IPS DF 6.9 (cell line): ENCODE measurements at places on chromosomes 13 and 19.

GRCh38 chr19:40389404-40390083, 437 bp downstream of the HIPK4 start:
- no peak for DNase-seq

GRCh38 chr19:51227326-51227725, 2.4 kb downstream of the CD33 start:
- no peak for DNase-seq

DNA sequence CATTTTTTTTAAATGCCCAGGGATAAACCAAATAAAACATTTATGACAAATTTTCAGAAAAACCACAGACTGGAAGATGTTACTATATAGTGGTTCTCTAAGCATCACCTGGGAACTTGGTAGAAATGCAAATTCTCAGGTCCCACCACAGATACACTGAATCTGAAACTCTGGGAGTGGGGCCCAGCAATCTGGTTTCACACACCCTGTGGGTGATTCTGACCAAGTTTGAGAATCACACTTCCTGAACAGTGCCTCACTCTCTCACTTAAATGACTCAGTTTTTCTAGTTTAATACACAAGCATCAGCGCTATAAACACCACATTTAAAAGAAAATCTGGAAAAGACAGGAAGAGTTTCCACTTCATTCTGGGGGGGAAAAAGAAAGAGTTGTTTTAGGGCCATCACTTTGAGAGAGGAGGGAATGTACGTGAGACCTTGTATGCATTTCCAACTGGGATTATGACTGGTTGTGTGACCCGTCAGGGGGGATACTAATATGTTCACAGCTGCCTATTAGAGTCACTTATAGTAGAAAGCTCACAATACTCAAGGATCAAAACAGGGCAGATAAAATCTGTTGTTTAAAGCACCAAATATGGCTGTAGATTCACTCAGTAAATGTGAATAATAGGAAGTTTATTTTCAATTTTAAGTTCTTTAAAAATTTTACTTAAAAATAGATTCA, 567.7 kb downstream of the GPC6 start:
- DNase-seq: no peak

- no peak for DNase-seq
Measured at GRCh38 chr19:35959040-35959967, 23.1 kb downstream of the LRFN3 start.

DNA sequence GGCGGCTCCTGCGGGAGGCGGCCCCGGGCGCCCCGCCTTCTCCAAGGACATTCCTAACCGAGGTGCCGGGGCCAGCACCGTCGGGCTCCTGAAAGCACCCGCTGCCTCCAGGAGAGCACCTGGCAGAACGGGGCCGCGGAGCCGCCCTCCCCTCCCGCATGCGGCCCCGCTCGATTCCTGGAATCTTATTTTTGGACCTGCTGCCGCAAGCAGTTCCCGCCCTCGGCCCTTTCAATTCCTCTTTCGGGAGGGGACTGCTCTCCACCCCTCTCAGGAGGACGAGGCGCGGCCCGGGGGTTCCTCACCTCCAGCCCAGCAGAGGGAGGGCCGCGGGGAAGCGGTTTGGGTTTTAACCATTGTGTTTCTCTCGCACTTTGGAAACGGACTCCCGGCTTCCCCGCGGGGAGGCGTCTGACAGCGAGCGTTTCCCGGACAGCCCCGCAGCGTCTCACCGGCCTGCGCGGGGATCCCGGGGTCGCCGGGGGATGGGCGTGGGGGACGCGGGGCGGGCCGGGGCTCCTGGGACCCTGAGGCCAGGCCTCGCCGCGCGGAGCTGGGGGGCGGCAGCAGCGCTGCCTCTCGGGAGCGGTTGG, 849 bp downstream of the GAS6 start:
- no peak for DNase-seq

- DNase-seq: no peak
Measured at GRCh38 chr19:35519291-35519690, 5.8 kb upstream of the DMKN start.

DNA sequence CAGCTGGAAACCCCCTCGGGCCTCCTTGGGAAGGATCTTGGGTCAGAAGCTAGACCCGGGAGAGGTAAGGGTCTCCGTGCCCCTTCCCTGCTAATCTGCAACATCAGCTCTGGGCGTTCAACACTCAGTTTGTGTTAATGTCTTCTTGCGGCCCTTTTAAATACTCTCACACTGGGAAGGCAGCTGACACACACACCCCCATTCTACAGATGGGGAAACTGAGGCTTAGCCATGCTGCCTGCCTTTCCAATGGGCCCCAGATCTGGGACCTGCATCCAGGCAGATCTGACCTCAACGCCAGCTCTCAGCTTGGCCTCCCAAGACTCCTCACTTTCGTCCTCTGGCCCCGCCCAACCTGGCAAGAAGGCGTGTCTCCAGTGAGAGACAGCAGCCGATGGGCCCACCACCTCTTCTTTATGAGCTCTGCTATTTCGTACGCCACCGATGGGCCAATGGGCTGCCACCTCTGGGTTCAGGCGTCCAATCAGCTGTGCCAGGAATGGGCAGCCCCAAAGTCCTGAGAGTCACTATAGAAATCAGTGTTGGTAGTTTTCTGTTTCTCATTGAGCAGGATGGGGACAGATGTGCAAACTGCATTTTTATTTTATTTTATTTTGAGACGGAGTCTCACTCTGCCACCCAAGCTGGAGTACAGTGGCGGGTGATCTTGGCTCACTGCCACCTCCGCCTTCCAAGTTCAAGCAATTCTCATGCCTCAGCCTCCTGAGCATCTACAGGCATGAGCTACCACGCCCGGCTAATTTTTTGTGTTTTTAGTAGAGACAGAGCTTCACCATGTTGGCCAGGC, 43.8 kb downstream of the DNM2 start:
- peak; percentile 13 for DNase-seq

DNA sequence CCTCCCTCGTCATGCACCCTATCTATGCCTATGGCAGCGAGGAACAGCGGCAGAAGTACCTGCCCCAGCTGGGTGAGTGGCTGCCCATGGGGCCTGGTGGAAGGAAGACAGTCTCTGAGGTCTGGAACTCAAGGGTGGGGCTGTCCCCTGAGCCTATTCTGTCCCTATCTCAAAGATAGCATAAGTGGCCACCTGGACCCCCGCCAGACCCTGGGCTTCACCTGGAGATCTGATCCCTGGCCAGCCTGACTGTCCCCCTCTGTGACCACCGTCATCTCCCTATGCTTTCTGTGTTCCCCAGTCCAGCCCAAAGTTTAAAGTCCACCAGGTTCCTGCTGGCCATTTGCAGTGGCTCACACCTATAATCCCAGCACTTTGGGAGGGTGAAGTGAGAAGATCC, 2.6 kb downstream of the GCDH start:
- DNase-seq: no peak

GRCh38 chr19:23395041-23395721, at the start of gene ZNF91:
Gene ZNF91, minus strand, starts transcription at chr19:23395471. Its CDS starts 117 bp downstream, at chr19:23395354.
- peak; percentile 93 for DNase-seq

DNA sequence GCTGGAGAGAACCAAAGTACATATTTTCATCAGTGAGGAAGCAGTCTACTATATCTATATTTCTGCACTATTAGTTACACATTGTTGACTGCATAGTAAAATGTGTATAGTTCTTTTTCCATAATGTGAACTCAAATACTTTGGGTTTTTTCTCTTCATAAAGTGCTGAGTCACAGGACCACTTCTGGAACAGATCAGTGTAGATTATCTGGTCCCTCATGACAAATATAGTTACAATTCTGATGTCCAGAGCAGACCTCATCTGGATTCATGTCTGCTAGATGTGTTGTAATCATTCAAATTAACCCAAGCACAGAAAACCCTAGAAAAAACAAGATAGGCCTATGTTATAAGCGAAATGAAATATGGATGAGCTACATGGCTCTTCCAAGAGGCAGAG, 171.4 kb downstream of the SUCLA2 start:
- no peak for DNase-seq

- DNase-seq: no peak
Measured at GRCh38 chr13:48729856-48730255, 76.1 kb downstream of the CYSLTR2 start.

GRCh38 chr13:34815526-34815925, 126.5 kb upstream of the NBEA start:
- no peak for DNase-seq

DNA sequence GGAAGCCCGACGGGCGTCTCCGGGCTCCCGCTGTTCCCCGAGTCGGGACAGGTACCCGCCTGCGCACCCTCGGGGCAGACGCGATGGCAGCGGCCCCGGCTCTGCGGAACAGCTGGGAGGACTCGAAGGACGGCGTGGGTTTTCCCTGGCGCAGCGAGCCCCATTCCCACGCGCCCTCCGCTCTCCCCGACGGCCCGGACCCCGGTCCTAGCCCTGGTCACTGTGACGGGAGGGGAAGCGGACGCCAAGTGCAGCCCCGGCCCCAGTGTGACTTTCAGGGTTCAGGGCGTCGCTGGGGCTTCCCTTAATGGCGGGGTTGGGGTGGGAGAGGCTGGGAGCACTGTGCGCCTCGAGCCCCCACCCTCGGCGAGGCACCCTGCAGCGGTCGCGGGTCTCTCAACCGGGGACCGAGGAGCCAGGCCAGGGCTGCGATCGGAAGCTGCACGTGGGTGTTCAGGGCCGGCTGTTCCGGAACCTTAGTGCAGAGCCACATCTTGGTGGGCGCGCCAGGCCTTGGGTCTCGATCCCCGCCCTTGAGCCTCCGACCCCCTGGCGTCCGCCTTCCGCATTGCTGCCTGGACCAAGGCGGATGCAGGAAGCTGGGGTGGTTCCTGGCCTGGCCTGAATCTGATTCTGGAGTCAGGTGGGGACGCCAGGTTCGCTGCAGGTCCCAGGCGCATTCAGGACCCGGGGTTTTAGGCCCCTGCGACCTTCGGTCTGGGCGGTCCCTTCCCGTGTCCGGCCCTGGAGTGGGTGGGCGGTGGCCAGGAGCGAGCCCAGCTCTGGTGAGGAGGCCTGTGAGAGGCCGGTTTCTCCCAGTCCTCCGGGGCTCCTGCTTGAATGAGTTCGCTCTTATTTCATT, 3.5 kb downstream of the LGALS7B start:
- no peak for DNase-seq

GRCh38 chr13:99374169-99374991, 67.2 kb upstream of the GPR183 start:
- no peak for DNase-seq

DNA sequence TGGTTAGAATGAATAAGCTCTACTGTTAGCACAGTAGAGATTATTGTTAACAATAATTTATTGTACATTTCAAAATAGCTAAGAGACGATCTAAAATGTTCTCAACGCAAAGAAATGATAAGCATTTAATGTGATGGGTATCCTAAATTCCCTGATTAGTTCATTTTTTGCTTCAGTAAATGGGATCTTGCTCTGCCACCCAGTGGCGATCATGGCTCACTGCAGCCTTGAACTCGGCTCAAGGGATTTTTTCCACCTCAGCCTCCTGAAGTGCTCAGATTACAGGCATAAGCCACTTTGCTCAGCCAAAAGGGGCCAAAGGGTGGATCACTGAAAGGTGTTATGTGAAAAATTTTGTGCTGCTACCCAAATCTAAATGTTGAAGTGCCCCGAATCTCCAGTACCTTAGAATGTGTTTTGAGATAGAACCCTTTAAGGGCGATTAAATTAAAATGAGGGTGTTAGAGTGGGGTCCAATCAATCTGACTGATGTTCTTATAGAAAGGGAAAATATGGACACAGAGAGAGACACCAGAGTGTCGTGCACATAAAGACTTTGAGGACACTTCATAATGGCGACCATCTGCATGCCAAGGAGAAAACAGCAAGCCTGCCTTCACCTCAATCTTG, 31.5 kb upstream of the ZNF766 start:
- DNase-seq: peak; percentile 48

DNA sequence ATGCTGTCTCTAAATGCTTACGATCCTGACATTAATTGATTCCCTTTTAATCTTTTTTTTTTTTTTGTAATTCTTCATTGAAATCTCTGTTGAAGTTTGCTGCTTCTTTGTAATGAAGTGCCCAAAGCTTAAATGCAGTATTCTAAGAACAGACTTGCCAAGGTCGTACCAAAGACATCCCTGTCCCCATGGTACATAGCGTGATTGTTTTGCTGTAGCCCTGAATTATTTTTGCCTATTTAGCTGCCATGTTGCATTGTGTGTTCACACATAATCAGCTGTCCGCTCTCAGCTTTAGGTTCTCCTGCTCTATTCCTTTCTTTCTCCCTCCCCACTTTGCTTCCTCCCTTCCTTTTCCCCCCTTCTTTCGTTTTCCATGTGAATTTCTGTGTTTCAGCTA, 21.1 kb downstream of the FGF9 start:
- DNase-seq: no peak

GRCh38 chr13:50576156-50576555, 267.3 kb downstream of the DLEU7 start:
- no peak for DNase-seq

- no peak for DNase-seq
Measured at GRCh38 chr19:512547-513365, 5.5 kb downstream of the TPGS1 start.

GRCh38 chr19:16619457-16619856, 8.5 kb downstream of the MED26 start:
- no peak for DNase-seq

- DNase-seq: no peak
Measured at GRCh38 chr19:4754248-4754647, 30.6 kb upstream of the DPP9 start.

- DNase-seq: no peak
Measured at GRCh38 chr13:32232263-32232662, 82.9 kb downstream of the ZAR1L start.

- DNase-seq: no peak
Measured at GRCh38 chr13:113918580-113918979, 54.7 kb upstream of the GAS6 start.

DNA sequence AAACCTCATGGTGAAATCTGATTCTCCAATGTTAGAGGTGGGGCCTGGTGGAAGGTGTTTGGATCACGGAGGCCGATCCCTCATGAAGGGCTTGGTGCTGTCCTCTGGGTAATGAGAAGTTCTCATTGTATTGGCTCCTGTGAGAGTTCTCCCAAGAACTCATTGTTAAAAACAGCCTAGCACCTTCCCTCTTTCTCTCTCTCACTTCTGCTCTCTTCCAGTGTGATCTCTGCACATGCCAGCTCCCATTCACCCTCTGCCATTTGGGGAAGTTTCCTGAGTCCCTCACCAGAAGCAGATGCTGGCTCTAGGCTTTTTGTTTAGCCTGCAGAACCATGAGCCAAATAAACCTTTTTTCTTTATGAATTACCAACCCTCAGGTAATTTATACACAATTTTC, 3.1 kb upstream of the SUCLA2 start:
- DNase-seq: no peak

- no peak for DNase-seq
Measured at GRCh38 chr13:21079761-21080592, 18.6 kb upstream of the LATS2 start.

- DNase-seq: no peak
Measured at GRCh38 chr19:50719566-50719965, at the start of gene SHANK1. Gene SHANK1, minus strand, starts transcription at chr19:50719802. Its CDS starts 2,883 bp downstream, at chr19:50716919.

GRCh38 chr19:48988860-48989259, 4.2 kb downstream of the GYS1 start:
- no peak for DNase-seq

- DNase-seq: no peak
Measured at GRCh38 chr13:104253063-104253680, 1187.0 kb upstream of the SLC10A2 start.
